ENCODE measurements at places on chromosomes 16 and 17. TPM values are rescaled to one million over a fixed set of nuclear protein-coding genes. Genes with fewer than 3 reads are reported as not detected.

Gene SLC13A2
- total RNA-seq = 0.10 TPM

DNA sequence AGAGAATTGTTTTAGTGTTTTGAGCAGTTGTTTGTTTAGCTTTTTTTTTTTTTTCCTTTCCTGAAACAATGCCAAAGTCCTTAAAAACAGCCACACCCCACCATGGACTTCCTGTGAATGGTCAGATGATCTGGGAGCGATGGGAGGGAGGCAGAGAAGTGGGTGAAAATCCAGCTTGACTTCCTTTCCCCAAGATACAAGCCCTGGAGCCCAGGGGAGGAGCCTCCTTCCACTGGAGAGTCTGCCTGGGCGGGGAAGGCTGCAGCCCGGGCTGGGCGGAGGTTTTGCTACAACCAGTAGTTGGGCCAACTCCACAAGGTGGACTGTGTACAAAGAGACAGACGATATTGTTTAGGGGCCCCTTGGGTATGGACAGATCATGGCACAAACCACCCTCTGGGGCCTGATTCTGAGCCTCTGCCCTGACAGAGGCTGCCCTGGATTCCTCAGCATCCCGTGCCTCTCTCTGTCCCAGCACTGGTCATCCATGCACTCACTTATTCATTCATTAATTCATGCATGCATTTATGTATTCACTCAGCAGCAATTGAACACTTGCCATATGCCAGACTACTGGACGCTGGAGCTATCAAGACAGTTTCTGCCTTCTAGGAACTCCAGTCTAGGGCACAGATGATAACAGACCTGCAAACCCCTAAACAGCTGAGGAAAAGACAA lies 29.8 kb downstream of the WSB1 start:
- DNase-seq = no peak

DNA sequence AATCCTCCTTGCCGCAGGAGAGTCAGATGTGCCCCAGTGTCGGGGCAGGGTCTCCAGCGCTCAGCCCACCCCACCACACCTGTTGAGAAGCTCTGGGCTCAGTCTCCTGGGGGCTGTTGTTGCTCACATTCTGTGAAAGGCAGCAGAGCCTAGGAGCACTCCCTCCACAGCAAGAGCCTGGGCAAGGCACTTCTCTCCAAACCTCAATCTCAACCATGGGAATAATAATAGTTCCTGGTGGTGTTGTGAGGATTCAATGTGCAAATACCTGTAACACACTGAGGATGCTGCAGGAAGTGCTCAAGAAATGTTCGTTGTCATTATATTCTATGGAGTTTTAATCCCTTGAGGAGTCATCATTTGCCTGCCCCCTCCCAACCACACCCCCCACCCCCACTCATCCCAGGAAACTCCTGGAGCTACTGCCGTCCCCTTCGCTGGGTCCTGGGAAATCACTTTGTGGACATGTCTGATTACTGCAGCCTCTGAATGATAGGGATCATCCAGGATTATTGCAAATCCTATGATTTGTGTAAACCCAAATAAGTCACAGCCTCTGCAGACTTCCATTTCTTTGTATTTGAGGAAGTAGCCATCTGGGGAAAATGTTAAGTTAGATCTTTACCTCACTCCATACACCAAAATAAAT lies 61.5 kb downstream of the CCT6B start:
- DNase-seq = no peak

GRCh38 chr17:68566442-68566738 lies 34.8 kb downstream of the FAM20A start:
- DNase-seq = no peak

Gene KRT12
- total RNA-seq = not detected

Gene MYO15B
- total RNA-seq = 110 TPM

Gene LDAF1
- total RNA-seq = 26.4 TPM

Gene KRTAP3-1
- not detected for total RNA-seq

- DNase-seq = no peak
These were observed 27.2 kb downstream of the ABCC3 start for GRCh38 chr17:50661795-50662391.

Gene MYCBPAP
- total RNA-seq = 0.61 TPM

Gene KRT25
- total RNA-seq = not detected

DNA sequence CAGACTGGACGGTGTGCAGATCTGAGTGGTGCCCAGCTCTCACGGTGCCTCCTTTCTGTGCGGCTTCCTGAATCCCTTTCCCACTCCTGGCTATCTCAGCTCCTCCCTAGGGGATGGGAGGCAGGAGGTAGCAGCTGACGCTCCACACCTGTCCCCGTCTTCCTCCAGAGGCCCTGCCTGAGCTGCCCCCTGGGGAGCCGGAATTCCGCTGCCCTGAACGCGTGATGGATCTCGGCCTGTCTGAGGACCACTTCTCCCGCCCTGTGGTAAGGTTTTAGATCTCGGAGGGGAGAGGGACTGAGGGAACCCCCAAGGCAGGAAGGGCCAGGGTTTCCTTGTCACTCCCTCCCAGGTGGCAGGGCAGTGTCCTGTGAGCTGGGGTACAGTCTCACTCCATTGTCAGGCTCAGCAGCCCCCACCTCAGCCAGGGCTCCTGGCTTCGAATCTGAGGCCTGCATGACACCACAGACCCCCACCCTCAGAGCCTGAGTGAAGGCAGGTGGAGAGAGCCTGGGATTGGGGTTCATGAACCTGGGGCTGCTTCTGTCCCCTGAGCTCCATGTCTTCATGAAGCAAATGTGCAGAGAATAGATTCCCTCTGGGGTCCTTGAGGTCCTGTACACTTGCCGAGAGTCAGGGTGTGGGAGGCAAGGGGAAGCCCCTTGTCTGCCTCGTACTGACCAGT lies 6.6 kb downstream of the DEF8 start:
- no peak for DNase-seq

GRCh38 chr17:37327341-37328090 lies 48.3 kb upstream of the C17orf78 start:
- no peak for DNase-seq

- DNase-seq = no peak
These were observed 929.6 kb upstream of the CDH8 start for GRCh38 chr16:62965831-62966230.

- DNase-seq = no peak
These were observed 4.0 kb downstream of the MYH3 start for GRCh38 chr17:10652984-10653659.

Gene SOCS3
- 491 TPM for total RNA-seq

Gene KRT39
- total RNA-seq = not detected

Gene SEPTIN12
- total RNA-seq = not detected

- no peak for DNase-seq
These were observed 44.1 kb upstream of the CA10 start for GRCh38 chr17:52202520-52203080.

Gene GAS2L2
- total RNA-seq = 1.2 TPM

Gene ITGAD
- total RNA-seq = 0.39 TPM

DNA sequence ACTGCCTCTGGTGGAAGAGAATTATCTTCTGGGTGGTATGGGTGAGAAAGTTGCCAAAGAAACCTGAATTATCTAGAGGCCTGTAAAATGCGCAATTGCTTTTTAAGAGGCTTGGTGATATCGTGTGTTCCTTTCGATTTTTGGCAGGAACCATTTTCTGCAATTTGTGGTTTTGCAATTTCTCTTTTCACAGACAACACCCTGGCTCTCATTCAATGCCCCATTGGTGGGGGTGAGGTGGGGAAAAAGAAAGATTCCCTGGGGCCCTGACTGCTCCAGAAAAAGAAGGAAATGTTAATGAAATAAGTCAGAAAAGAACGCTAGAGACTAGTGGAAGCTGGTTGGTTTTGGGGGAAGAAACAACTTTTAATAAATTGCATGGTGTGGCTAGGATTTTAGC lies 77.4 kb downstream of the ANKFN1 start:
- no peak for DNase-seq

Gene ADAP2
- 43.2 TPM for total RNA-seq

GRCh38 chr17:79478051-79478461 lies 132.8 kb downstream of the RBFOX3 start:
- no peak for DNase-seq

DNA sequence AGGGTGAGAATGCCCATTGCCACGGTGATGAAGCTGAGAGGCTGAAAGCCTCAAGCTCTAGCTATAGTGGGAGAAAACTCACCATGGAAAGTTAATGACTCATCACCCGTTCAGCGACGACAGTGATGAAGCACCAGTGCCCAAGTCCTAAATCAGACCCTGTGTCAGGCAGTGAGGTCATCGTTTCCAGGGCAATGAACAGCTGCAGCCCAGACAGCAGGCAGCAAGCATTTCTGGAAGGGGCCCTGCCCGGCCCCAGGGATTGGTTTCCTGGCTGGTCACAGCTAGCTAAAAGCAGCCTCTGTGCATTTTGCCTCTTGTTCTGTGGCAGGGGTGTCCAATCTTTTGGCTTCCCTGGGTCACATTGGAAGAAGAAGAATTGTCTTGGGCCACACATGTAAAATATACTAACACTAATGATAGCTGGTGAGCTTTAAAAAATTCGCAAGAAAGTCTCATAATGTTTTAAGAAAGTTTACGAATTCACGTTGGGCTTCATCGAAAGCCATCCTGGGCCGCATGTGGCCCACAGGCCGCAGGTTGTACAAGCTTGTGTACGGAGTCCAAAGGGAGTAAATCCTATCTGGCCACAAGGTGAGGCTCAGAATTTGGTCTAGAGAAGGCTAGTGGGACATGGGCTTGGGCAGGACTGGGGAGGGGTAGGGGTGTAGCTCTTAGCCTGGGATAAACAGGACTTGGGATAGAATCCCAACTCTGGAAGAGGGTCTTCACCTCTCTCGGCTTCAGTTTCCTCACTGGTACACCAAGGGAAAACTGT lies 40.6 kb downstream of the MIS12 start:
- DNase-seq = peak; percentile 59

- no peak for DNase-seq
These were observed 137.1 kb downstream of the GAS7 start for GRCh38 chr17:10061111-10061845.

- no peak for DNase-seq
These were observed 37.1 kb downstream of the PRKCA start for GRCh38 chr17:66339561-66339960.

GRCh38 chr17:3506054-3506453 lies 30.3 kb downstream of the ASPA start:
- DNase-seq = no peak

- no peak for DNase-seq
These were observed 18.6 kb upstream of the MNT start for GRCh38 chr17:2419486-2419885.

Gene CLEC18A
- 0.61 TPM for total RNA-seq

Gene EPN2
- 45.1 TPM for total RNA-seq

DNA sequence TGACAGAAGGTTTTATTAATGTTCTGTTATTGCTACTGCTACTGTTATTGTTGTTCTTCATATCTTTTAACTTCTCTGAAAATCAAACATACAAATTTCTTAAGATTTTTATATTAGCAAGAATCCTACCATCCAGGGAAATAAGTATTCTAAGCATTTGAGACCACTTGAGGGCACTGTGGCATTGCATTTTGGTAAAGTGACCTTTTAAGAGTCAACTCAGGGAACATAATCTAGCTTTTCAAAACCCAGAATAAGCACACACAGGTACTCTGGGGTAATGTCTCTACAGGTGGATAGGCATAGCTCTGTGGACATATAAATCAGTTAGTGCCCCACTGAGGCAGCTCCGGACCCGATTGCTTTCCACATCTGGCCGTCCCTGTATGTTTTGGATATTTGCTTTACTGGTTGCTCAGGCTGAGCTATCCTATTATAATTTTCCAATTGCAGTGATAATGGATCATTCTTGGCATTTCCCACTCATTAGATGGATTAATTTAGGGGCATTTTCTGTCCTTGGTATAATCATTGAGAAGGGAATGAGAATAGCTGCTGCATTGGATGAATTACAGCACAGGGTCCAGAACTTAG lies 1425.1 kb upstream of the CDH8 start:
- DNase-seq = no peak

DNA sequence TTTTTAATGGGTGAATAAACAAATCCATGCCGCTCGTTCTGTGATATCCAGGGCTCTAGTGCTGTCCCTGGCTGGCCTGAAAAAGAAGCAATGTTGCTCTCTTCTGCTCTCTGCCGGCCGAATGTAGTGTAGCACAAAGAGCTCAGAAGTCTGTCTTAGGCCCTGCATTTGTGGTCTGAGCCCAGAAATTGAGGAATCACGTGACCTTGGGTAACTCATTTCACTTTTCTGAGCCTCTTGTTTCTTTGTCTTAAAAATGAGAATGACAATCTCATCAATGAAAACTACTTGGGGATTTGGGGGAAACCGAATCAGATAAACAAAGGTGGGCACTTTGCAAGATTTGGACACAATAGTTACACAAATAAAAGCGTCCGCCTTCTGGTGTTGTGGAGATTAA lies 381.6 kb upstream of the ASIC2 start:
- no peak for DNase-seq

Gene SECTM1
- 14.6 TPM for total RNA-seq

- DNase-seq = no peak
These were observed at the start of gene NHERF2 for GRCh38 chr16:2026461-2027023. Gene NHERF2 (plus strand): TSS chr16:2026902. CDS start chr16:2027006, 104 bp downstream.

GRCh38 chr16:24044467-24044866 lies 208.7 kb downstream of the PRKCB start:
- no peak for DNase-seq

Gene CALB2
- 190 TPM for total RNA-seq

Gene TMEM186
- total RNA-seq = 7.7 TPM

DNA sequence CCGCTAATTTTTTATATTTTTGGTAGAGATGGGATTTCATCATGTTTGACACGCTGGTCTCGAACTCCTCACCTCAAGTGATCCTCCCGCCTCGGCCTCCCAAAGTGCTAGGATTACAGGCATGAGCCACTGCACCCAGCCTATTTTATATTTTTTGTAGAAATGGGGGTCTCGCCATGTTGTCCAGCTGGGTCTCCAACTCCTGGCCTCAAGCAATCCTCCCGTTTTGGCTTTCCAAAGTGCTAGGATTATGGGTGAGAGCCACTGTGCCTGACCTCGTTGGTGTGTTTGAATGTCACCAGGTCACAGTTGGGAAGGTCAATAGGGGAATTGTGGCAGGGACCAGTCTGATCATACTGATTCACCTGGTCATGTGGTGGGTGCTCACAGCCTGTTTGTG lies 56.7 kb upstream of the NKD1 start:
- peak; percentile 26 for DNase-seq

Data from mesenteric fat pad (tissue), 1 donor.